Type B pancreatic cell (in vitro differentiated cells): ENCODE measurements at places on chromosomes 7 and 10. TPM values are rescaled to one million over a fixed set of nuclear protein-coding genes. Genes with fewer than 3 reads are reported as not detected.
A peak's percentile ranks its signal among the peaks of the same experiment; 100 is the strongest.

DNA sequence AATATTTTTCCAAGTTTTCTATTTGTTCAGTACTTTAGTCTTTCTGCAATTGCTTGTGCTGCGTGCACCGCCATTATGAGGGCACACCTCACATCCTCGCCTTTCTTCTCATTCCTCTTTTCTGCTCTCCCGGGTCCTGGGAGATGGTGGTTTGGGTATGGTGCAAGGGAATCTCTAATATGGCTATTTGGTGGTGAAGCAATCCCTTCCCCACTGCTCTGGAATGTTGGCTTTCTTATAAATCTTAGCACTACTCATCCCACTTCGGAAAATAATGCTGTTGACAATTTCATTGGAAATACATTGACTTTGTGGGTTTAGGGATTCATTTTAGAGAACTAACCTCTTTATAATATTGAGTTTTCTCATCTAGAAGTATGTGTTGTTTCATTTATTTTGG lies 1.9 kb upstream of the GCK start:
- DNase-seq: no peak
- no peaks in the 10 kb centered on the region for H3K36me3 ChIP-seq
- no peaks in the 10 kb centered on the region for H3K4me1 ChIP-seq
- H3K27me3 ChIP-seq: peaks cover 5% of the 10 kb centered on the region
- no peak overlapping the region for H3K27ac ChIP-seq
- H3K4me3 ChIP-seq: no peak overlapping the region

DNA sequence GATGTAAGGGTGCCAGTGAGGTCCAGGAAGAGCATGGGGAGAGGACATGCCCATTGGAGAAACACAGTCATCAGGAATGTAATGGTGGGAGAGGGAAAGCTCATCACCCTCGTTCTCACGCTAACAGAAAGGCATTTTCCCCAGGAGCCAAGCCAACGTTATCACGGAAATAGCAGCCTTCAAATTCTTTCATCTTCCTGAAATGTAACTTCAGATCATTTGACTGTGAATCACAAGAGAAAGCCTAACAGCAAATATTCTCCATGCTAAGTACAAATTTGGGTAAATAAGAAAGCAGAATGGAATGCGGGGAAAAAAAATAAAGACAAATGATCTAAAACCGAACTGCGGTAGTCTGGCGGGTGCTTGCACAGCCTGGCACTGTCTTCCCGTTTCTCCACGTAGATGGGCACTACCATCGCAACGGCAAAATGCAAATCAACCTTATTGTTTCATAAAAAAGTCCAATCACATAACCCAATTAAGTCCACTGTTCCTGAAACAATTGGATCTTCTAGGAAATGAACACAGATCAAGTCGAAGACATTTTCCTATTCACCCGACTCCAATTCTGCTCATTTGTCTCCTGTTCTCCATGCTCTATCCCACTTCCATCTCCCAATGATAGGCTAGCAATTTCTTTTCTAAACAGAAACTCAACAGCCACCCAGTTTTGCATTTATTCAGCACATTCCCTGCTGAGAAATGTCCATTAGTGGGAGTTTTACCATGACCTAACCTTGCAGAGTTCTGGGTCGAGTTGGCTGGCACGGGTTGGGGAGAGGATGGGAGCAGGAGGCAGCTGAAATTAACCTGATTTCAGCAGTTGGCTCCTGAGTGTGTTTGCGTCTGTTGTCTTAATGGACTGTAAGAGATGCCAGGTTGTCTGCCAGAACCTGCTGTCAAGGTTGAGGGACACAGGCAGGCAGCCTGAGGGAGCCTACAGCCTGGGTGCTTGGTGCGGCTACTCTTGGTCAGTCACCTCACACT lies 74.6 kb upstream of the FRMD4A start:
- no peak for DNase-seq
- no peaks in the 10 kb centered on the region for H3K36me3 ChIP-seq
- peak overlapping the region; percentile 66 for H3K27ac ChIP-seq
- peaks cover 21% of the 10 kb centered on the region for H3K27me3 ChIP-seq
- H3K4me3 ChIP-seq: no peak overlapping the region
- peaks cover 9% of the 10 kb centered on the region for H3K4me1 ChIP-seq

NRG3 gene
- total RNA-seq: 1.0 and 6.1 TPM in 2 replicates

ACSL5 gene
- total RNA-seq: 13.9 and 39.7 TPM in 2 replicates

CYP2C8 gene
- total RNA-seq: 2.2 and 2.9 TPM in 2 replicates

- peaks cover 6% of the 10 kb centered on the region for H3K4me1 ChIP-seq
- no peak for DNase-seq
- H3K36me3 ChIP-seq: no peaks in the 10 kb centered on the region
- H3K4me3 ChIP-seq: no peak overlapping the region
- H3K27ac ChIP-seq: no peak overlapping the region
Measured at GRCh38 chr10:17795813-17796594, 13.1 kb upstream of the MRC1 start.

- peaks cover 28% of the 10 kb centered on the region for H3K27me3 ChIP-seq
- no peak for DNase-seq
- no peak overlapping the region for H3K27ac ChIP-seq
- H3K4me1 ChIP-seq: peaks cover 22% of the 10 kb centered on the region
- no peaks in the 10 kb centered on the region for H3K36me3 ChIP-seq
Measured at GRCh38 chr7:33887266-33887975, 17.9 kb upstream of the BMPER start.

DNA sequence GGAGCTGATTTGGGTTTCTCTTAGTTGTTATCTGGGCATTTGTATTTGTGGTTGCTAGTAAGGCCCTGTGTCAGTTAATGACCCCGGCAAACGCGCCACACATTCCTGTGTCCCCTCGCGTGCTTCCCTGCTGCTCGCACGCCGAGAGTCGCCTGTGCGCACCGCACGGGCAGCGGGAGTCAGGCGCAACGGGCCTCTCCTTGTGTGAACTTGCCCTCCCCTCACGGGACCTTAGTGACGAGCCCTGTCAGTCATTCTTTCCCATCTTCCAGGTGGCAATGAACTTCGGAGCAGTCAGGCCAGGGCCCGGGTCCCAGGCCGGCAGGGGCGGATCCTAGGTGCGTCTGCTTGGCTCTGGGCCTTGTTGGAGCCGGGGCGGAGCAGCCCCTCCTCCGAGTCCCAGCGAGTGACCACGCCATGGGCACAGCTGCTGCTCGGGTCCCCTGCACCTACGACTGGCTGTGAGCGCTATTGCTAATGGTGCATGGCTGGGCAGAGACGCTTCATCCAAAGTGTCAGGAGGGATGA lies 12.4 kb upstream of the PRKAR1B start:
- no peaks in the 10 kb centered on the region for H3K27me3 ChIP-seq
- no peak overlapping the region for H3K4me3 ChIP-seq
- H3K36me3 ChIP-seq: peaks cover 12% of the 10 kb centered on the region
- H3K27ac ChIP-seq: no peak overlapping the region
- no peaks in the 10 kb centered on the region for H3K4me1 ChIP-seq
- no peak for DNase-seq

CCL24 gene
- not detected in 2 replicates for total RNA-seq

MPP7 gene
- total RNA-seq: 11.8 and 27.7 TPM in 2 replicates

DNA sequence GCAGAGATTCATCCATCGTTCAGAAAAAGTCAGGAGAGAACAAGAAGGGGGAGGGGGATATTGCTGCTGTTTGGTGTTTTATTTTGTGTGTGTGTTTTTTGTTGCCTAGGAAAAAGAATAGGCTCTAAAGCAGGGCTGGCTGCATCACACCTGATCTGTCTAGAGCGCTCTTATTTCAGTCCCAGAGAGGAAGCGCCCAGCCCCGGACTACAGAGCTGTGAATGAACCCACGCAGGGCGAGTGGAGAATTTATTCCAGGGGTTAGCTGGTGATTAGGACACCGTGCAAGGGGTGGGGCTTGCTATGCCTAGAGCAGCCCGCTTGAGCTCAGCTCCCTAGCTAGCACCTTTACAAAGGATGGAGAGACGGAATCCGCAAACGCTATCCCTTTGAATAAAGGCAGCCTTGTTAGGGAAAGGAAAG lies 621 bp upstream of the FAM13C start:
- no peaks in the 10 kb centered on the region for H3K36me3 ChIP-seq
- H3K27me3 ChIP-seq: peaks cover 13% of the 10 kb centered on the region
- peaks cover 18% of the 10 kb centered on the region for H3K4me1 ChIP-seq
- peak overlapping the region; percentile 94 for H3K4me3 ChIP-seq
- H3K27ac ChIP-seq: peak overlapping the region; percentile 69

SRPK2 gene
- total RNA-seq: 30.4 and 36.0 TPM in 2 replicates

- no peak for DNase-seq
- no peak overlapping the region for H3K27ac ChIP-seq
- H3K4me3 ChIP-seq: peak overlapping the region; percentile 31
- H3K4me1 ChIP-seq: peaks cover 22% of the 10 kb centered on the region
- H3K36me3 ChIP-seq: peaks cover 20% of the 10 kb centered on the region
Measured at GRCh38 chr7:70178787-70179186, 580.5 kb downstream of the AUTS2 start.

DNA sequence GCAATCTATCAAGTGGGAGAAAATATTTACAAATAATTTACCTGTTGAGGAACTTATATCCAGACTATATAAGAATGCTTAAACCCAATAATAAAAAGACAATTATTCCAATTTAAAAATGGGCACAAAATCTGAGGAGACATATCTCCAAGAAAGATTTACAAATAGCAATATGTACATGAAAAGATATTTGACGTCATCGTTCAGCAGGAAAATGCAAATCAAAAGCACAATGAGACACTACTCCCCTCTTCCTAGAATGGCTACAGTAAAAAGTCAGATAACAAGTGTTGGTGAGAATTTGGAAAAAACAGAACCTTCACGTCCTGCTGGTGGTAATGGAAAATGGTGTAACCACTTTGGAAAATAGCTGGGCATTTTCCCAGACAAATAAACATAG lies 457.0 kb downstream of the DPP6 start:
- no peak overlapping the region for H3K4me3 ChIP-seq
- no peaks in the 10 kb centered on the region for H3K4me1 ChIP-seq
- no peak for DNase-seq
- H3K27ac ChIP-seq: no peak overlapping the region

GRCh38 chr7:134140889-134141867 lies 14.0 kb downstream of the LRGUK start:
- no peaks in the 10 kb centered on the region for H3K27me3 ChIP-seq
- H3K4me3 ChIP-seq: no peak overlapping the region

DNA sequence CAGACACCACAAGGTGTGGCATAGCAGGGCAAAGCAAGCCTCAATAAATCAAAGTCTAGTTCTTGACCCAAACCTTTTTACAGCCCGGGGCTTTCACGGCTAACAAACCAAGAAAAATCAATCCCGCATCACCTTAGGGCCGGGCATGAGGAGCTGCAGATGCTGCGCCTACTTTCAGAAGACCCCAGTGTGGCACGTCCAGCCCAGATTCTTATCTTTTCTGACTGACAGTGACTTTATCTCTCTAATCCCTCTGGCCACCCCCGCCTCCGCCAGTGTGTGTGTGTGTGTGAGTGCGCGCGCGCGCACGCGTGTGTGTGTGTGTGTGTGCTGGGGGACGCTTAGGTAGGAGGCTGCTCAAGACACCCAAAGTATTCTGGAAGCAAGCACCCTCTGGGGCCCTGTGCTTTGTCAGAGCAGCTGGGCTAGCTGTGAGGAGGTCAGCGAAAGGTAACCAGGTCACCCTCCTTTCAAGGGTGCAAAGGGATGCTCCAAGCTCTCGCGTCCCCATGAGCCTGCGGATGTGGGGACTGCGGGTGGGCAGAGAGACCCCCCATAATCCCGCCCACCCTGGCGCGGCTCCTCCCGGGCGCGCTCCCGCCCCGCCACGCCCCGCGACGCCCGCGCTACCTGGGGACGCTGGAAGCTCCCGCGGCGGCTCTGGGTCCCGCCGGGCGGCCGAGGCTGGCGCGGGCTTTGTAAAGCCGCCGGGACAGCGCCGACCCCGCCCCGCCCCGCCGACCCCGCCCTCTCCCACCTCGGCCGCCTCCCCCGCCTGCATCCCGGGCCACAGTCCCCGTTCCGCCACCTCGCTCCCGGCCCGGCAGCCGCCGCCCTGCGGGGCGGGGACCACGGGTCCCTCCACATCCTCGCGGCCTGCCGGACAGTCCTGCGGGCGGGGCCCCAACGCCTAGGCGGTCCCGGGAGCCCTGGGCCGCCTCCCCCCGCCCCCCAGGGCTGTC lies 57.1 kb upstream of the RHOBTB1 start:
- H3K4me1 ChIP-seq: peaks cover 10% of the 10 kb centered on the region
- H3K36me3 ChIP-seq: peaks cover 2% of the 10 kb centered on the region
- peak overlapping the region; percentile 92 for H3K4me3 ChIP-seq
- H3K27me3 ChIP-seq: peaks cover 30% of the 10 kb centered on the region
- peak overlapping the region; percentile 56 for H3K27ac ChIP-seq

- H3K4me3 ChIP-seq: peak overlapping the region; percentile 94
- H3K36me3 ChIP-seq: no peaks in the 10 kb centered on the region
- DNase-seq: no peak
- H3K27me3 ChIP-seq: no peaks in the 10 kb centered on the region
Measured at GRCh38 chr10:73097305-73097670, 622 bp upstream of the P4HA1 start.
